ENCODE measurements at places on chromosomes 7 and 10.

- DNase-seq = no peak
Measured at GRCh38 chr7:149261316-149261828, 624 bp upstream of the ZNF783 start.

GRCh38 chr10:9294865-9295264 lies 1240.4 kb downstream of the GATA3 start:
- no peak for DNase-seq

DNA sequence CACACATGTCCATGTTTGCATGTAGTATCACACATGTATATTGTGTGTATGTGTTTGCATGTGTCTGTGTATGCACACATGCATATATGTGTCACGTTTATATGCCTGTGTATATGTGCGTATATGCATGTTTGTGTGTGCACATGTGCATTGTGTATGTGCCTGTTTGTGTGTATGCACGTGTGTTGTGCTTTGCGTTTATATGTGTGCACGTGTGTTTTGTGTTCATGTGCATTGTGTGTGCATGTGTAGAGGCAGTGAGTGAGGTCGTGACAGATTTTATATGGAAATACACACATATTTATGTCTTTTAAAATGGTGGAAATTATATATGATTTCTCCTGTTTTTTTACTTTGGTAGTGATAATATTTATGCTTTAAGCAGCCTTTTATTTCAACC lies 41.2 kb downstream of the ADARB2 start:
- no peak for DNase-seq

DNA sequence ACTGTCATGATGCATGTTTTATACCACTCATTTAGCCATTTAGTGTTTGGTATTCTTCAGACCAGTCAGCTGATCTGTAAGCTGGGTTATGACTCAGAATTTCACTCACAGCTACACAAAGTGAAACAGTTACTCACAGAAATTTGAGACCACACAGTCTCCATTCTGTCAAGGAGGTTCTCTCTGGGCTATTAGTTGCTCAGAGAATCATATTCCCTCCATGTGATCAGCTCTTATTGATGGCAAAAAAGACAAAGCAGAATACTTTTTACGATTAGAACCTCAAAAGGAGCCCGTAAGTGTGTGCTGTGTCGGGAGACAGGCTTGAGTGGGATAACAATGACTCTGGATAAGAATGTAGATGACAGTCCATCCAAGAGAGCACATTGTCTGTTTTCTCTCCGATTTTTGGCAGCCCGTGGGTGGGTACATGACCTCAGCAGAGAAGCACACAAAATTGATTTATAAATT lies 277.6 kb upstream of the SORCS1 start:
- peak; percentile 73 for DNase-seq

DNA sequence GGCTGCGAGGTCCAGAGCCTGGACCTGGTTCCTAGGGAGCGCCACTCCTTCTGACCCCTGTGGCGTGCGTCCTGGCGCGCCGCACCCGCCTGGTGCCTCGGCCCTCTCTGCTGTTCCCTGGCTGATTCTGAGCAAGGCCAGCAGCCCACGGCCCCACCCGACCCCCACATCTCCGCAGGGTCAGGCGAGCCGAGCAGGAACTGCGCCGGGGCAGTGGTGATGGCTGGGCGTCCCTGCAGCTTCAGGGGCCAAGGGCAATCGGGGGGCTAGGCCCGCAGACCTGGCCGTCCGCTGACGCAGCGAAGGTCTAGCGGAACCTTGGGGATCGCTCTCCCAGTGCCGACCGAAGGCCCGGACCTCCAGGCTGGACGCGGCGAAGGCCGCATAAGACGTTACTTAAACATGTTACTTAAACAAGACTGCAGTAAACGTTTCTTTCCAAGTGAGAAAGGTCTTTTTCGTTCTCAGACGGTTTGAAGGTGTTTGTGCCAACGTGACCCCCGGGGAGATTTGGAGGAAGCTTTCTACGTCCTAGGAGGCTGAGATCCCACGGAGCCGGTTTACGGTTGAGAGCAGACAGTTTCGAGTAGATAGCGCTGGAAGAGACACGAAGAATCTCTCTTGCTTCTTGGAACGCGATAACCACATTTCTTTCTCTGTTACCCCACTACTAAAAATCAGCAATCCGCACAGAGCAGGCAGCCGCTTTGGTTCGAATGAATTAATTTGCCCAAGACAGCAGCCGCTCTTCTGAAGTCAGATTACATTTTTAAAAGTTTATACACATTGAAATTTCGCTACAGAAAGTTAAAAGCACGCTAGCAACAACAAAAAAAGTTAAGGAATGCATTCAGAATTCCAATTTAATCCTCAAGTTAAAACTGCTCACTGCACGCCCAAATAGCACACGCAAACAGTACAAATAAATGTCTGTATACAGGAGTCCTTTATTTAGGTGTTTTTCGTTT lies 4.9 kb upstream of the NKX2-3 start:
- DNase-seq = no peak

DNA sequence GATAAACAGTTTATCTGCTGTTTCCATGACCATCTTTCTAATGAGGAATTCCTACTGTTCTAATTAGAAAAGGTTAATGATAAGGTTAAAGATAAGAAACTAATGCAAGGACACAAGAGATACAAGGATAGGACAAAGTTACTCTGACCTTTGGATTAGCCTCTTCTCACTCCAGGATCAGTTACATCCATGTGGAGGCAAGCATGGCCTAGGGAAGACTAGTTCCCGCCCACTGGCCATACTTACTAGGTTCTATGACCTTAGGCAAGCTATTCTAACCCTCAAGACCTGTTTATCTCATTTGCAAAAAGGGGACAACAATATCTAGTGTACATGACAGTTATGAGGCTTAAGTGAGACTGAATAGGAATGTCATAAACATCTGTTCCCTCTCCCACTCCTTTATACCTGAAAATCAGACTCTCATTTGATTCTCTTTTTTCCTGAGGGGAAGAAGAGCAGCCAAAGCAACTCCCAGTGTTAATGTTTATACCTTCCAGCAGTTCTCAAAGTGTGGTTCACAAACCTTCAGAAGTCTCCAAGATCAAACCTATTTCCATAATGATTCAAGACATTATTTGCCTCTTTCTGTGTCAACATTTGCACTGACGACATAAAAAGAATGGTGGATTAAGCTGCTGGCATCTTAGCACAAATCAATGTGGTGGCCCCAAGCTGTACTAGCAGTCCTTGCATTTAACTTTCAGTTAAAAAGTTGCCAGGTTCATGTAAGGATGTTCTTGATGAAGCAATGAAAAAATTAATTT lies 72.0 kb downstream of the SRPK2 start:
- DNase-seq = no peak

DNA sequence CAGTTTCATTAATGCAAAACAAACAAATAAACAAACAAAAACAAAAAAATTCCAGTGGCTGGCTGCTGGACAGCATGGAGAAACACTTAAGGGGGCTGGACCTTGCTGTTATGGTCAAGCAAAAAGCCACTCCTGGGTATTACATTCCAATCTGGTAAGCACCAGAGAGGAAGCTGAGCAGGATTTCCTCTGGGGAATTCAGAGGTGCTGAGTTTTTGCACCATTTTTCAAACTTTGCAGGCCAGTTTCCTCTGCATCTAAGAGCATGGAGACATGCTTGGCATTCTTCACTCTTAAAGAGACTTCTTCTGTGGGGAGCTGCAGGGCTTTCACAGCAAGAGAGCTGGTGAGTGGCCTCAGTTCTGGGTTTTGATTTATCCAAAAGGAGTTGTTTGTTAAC lies 84.5 kb downstream of the FZD1 start:
- no peak for DNase-seq

DNA sequence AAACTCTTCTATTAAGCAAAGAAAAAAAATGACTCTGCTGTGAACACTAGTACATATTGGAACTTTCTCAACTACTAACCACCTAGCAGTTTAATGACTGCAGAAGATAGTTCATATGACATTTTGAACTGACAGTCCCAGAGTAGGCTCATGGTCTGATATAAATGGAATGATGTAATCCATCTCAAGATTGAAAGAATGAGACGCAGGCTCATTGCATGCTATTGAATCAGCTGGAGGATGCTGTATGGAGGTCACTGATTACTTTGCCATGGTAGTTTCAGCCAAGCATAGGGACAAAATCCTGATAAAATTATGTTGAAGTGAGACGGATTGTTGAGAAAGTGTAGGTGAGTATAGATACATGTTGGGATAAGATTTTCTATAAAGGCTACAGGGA lies 217.6 kb upstream of the SEMA3E start:
- no peak for DNase-seq

GRCh38 chr10:77685432-77685831 lies 47.8 kb upstream of the KCNMA1 start:
- DNase-seq = no peak

- DNase-seq = no peak
Measured at GRCh38 chr7:104962781-104963180, 51.2 kb upstream of the KMT2E start.

- no peak for DNase-seq
Measured at GRCh38 chr10:67696029-67696428, at the start of gene CTNNA3. CTNNA3 (minus strand) TSS chr10:67696195.

DNA sequence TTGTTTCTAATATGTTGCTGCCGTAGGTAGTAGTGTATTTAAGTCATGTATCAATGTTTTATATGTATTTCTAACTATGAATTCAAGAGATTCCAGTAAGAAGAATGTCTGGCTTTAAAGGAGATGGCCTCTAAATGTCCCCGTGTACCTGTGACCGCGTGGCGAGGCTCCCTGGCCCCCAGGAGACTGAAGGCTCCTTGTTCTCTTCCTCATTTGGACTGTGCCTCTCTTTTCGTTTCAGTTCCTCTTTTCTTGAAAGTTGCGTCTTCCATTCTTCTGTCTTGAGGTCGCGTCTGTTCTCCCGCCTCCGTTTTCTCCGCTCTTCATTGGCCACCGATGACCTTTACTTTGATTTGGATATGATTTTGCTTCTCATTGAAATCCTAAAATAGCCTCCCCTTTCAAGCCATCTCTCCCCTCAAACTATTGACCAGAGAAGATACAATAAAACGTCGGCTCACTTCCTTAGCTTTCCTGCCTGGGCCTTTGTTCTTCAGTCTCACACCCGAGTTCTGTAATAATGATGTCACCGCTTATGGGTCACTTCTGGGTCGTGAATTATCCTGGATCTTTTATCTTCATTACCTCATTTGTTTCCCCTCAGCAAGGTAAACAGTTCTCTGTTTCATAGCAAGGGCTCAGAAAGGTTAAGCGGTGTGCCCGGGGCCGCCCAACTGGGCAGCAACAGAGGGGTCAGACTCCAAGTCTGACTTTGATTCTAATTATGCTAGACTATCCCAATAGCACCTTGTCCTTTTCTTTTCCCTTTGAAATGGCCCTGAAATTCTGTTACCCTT lies 28.7 kb downstream of the WIPI2 start:
- no peak for DNase-seq

DNA sequence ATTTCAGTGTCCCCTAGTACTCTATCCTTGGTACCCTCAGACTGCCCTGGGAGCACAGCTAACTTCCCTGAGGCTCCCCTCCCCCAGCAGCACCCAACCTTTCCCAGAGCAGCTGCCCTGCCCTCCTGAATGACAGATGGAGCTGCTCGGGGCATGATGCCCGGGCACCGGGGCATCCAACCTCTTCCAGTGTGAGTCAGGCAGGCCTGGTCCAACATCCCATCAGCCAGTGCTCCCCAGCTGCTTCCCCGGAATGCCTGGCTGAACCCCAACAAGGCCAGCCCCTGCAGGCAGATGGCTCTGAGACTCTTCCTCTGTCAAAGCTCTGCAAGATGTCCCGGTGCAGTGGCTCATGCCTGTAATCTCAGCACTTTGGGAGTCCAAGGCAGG lies 11.9 kb upstream of the TSPAN15 start:
- DNase-seq = no peak

- no peak for DNase-seq
Measured at GRCh38 chr10:110460111-110460809, 37.4 kb upstream of the DUSP5 start.

DNA sequence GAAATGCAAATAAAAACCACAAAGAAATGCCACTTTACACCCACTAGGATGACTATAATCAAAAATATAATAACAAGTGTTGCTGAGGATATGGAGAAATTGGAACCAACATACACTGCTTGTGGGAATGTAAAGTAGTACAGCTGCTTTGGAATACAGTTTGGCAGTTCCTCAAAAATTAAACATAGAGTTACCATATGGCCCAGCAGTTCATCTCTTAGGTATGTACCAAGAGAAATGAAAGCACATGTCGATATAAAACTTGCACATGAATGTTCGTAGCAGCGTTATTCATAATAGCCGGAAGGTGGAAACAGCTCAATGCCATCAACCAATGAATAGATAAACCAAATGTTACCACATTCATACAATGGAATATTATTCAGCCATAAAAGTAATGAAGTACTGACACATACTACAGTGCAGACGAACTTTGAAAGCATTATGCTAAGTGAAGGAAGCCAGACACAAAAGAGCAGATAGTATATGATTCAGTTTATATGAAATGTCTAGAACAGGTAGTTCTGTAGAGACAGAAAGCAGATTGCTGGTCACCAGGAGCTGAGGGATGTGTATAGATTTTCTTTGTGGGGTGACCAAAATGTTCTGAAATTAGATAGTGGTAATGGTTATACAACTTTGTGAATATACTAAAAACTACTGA lies 12.4 kb downstream of the BCAP29 start:
- no peak for DNase-seq

DNA sequence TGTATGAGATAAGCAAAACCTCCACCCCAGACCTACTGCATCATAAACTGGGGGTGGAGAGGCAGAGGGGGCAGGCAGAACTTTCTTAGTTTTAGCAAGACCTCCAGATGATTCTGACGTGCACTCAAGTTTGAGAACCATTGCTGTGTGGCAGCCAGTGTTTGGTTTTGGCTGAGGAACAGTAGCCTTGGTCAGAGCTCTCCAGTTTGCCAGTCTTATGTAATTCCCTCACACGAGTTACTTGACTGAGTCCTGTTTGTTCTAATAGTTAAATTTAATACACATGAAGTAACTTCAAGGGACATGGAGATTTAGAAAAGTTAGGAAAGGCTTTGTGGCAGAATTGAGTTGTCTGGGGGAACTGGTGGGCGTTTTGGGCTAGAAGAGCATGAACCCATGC lies 38.5 kb downstream of the GARS1 start:
- DNase-seq = no peak

GRCh38 chr10:32326119-32326518 lies 20.8 kb downstream of the EPC1 start:
- no peak for DNase-seq

GRCh38 chr10:133355266-133355665 lies 2.6 kb downstream of the FUOM start:
- no peak for DNase-seq

DNA sequence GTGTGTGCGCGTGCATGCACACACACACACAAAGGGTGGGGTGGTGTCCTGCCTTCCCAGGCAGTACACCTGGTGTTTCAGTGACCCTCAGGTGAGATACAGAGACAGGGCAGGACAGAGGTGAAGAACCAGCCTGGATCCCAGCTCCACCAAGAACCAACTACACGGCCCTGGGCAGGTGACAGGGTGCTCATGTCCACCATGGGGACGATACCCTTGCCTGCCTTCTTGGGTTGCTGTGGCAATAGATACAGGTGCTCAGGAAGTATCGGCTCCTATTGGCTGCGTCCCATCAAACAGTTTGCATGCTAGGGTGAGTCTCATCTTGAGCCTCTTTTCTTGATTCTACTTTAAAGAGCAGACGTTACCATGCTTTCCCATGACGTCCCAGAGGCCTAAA lies 33.7 kb upstream of the CXCL12 start:
- DNase-seq = no peak
